ENCODE measurements at places on chromosomes 11 and 22. TPM values are rescaled to one million over a fixed set of nuclear protein-coding genes. Genes with fewer than 3 reads are reported as not detected.
A peak's percentile ranks its signal among the peaks of the same experiment; 100 is the strongest.

DNA sequence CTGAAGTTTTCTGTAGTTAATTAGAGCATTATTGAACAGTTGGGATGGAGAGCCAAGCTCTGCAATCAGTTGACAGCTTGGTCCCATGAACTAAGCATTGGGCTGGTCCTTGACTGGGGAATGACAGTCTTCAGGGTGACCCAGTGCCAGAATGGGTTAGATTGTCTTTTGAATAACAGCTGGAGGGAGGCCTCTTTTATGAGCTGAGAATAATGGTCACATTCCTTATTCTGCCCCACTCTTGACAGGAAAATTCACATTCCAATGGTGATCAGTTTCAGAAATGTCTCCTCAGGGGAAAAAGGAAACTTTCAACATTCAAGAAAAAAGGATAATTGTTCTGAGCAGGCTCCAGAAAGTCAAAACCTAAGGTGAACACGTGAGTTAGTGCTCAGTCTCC lies 113.9 kb downstream of the KIRREL3 start:
- DNase-seq, result no peak

- DNase-seq, result no peak
These were observed 552.5 kb downstream of the INSC start for GRCh38 chr11:15667127-15667725.

DNA sequence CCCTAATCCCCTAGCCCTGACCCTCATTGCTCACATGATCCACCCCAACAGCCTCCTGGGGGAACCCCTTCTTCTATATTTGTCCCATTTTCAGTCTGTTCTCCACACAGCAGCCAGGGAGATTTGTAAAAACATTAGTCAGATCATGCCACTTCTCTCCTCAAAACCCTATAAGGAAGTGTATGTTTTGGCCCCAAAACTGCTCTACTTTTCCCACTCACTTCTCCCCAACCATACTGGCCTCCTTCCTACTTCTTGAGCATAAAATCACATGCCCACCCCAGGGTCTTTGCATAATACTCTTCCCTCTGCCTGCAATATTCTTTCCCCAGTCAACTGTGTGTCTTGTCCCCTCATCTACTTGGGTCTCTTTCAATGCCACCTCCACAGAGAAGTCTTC lies 4.7 kb upstream of the SLC22A12 start:
- no peak for DNase-seq

DNA sequence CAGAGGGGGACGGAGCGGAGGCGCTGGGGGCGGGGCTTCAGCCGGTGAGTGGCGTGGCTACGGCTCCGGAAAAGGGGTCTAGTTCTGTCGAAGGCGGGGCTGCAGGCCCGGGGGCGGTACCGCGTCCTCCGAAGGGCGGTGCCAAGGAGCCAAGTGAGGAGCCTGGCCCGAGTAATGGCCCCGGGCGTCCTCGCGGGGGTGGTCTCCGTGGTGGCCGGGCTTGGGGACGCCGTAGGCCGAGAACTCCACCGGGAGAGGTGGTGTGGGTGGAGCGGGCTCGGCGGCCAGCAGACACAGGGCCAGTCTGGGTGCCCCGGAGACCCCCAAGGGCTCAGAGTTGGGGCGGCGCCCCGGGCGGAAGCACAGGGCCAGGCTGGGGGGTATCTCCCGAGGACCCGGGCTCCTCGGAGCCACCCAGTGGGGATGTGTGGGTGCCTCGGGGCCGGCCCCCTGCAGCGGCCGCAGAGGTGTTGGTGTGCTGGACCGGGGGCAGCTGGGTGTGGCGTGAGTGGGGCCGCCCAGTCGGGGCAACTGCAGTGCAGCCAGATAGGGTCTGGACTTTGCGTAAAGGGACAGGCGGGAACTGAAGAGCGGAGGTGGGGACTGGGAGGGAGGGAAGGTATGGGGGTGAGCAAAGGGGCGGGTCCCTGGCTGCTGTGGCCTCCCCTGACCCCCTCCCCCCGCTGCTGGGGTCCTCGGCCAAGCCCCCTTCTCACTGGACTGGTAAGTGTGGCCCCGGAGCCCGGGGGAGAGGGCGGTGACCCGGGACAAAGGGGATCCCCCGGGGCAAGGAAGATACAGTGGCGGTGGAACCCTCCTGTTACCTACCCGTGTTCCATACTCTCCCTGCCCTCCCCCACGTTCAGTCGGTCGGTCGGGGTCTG lies 838 bp downstream of the FKBP2 start:
- DNase-seq, result peak; percentile 79

DNA sequence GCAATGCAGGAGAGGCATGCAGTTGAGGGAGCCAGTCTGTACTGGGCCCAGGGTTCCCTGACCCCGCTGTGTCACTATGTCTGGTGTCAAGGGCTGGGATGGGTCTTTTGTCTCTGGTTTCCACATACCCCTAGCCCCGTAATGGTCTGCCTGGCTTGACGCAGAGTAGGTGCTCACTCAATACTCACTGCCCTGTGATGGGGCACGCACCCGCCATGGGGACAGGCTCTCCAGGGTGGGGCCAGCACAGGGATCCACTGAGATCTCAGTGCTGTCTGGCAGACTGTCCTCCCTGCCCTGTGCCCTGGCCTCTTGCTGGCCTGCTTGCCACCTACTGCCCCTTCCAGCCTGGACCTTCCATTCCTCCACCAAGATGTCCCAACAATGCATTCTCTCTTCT lies 101.7 kb upstream of the CD82 start:
- DNase-seq, result no peak

- DNase-seq, result peak; percentile 82
These were observed 115.9 kb downstream of the CEP164 start for GRCh38 chr11:117443266-117444186.

DNA sequence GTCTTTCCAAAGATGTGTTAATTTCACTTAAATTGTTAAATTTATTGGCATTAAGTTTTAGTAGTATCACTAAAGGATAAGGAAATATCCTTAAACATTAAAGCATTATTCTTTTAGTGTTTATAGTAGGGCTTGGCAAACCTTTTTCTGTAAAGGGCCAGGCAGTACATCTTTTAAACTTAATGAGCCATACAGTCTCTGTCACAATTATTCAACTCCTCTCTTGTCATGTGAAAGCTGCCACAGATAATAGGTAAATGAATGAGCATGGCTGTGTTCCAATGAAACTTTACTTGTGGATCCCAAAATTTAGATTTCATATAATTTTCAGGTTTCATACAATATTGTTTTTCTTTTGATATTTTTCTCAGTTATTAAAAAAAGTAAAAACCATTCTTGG lies 268.2 kb upstream of the C11orf87 start:
- DNase-seq, result no peak

GRCh38 chr11:93791493-93791892 lies 7.4 kb downstream of the MED17 start:
- DNase-seq, result no peak

- DNase-seq, result no peak
These were observed 28.7 kb downstream of the LGR4 start for GRCh38 chr11:27443746-27444507.

DNA sequence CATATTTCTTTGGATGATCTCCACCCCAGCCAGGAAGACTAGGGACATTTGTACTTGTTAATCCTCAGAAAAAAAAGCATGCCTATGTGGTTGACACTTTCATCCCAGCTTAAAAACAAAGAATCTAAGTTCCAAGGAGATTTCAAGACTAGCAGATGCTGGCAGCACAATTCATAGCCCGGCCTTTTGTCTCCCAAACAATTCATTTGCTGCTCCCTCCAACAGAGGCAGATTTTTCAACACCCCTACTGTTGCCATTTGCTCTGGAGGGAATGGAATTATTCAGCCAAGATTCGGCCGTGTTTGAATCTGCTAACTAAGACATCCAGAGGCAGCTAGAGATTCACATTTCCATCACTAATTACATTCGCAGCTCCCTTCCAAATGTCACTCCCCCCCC lies 15.3 kb downstream of the P2RX3 start:
- DNase-seq, result no peak

DNA sequence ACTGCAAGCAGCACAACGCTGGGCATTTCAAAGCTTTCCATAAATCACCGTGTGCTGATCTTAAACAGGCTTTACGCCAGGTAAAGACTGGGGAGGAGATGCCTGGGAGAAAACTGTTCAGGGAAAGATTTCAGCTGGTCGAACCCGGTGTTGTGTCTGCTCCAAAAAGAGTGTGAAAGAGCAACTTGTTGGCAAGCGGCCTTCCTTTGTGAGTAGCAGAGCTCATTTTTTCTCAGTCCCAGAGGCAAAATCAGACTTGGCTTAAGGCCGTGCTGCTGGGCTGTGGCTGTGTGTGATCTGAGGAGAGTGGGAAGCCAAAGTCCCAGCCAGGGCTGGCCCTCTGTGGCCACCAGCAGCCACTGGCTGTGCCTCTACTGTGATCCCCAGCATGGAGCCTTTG lies 75.7 kb upstream of the E2F8 start:
- peak; percentile 14 for DNase-seq

DNA sequence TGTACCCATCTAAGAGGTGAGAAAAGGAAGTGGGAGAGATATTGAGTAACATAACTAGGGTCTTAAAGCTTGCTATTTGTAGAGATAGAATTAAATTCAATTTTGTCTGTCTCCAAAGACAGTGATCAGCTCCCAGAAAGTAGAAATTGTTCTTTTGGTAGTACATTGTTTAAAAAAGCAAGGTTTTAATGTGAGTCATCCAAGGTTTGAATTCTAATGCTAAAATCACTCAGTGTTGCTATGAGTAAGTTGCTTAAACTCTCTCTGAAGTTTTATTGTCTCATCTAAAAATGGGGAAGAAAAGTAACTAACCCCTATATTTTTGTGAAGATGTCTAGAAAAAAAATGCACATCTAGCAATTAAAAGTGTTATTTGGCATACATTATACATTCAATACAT lies 1004.5 kb upstream of the CCDC90B start:
- no peak for DNase-seq

DNA sequence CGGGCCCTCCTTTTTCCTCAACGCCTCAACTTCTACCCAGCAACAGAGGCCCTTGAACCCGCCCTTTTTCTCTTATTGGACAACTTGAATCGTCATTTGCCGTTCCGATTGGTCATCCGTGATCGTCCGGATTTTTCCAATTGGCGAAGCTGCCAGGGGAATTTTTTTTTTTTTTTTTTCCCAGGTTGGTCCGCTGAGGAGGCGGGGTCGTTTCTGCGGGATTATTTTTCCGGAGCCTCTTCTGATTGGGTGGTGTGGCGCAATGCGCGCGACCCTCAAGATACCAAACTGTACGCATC lies 465 bp upstream of the TTC9C start:
- peak; percentile 96 for DNase-seq

- no peak for DNase-seq
These were observed 61.6 kb downstream of the CASP12 start for GRCh38 chr11:104836691-104837090.

DNA sequence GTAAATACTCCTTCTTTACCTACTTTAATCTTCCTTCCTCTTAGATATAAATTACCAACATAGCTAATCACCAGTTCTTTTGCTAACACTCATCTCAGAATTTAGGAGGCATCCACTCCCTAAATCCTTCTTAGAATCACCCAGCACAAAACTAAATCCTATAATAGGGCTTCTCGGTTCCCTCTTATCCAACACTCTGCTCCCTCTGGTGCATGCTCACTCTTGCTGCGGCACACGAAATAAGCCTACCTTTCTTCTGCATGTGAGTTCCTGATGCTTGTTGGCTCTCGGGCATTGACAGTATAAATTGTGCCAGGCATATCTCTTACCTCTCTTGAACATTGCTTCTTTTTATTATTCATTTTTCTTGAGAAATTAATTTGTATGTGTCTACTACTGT lies 61.0 kb downstream of the OR5AK2 start:
- no peak for DNase-seq

- DNase-seq, result no peak
These were observed 11.6 kb downstream of the CCDC81 start for GRCh38 chr11:86386283-86386682.

- no peak for DNase-seq
These were observed 23.5 kb downstream of the TENM4 start for GRCh38 chr11:79417069-79417920.

- DNase-seq, result no peak
These were observed 101.9 kb downstream of the IGLL1 start for GRCh38 chr22:23478175-23478574.

DNA sequence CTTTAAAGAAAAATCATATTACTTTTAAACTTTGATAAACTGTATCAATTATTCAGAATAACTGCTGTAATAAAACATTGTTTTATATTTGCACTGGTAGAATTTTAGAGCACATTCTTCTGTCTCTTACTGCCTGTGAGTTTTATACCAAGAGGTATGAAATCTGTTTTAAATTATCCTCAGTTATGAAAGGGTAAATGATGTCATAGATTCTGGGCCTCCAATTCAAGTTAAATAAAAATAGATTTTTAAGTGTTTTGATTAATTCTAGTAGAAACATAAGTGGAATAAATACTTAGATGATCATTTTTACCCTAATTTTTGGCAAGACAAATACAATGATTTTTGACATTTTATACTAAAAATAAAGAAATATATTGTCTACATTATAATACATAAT lies 93.0 kb downstream of the GUCY1A2 start:
- no peak for DNase-seq

DNA sequence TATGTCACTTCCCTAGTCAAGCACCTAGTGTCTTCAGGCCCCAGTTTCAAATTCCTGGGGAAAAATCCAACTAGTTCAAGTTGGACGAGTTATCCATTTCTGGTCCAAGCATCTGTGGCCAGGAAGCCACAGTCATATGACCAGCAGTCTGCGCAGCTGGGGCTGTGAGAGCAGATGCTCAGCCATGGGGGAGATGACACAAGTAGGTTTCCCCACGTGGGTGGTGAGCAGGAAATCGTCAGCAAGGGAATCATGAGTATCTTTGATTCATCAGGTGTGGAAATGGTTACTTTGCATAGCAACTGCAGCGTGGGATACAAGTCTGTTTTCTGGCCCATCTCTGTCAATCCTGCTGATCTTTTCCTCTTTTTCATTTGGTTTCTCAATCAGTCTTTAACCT lies 185.3 kb downstream of the C11orf91 start:
- no peak for DNase-seq

GLYAT gene
- 1.6 TPM for polyA plus RNA-seq

ALDH3B1 gene
- polyA plus RNA-seq, result 16.9 TPM

Measured in hepatocyte (in vitro differentiated cells).